ENCODE measurements at places on chromosomes 1 and 21.

DNA sequence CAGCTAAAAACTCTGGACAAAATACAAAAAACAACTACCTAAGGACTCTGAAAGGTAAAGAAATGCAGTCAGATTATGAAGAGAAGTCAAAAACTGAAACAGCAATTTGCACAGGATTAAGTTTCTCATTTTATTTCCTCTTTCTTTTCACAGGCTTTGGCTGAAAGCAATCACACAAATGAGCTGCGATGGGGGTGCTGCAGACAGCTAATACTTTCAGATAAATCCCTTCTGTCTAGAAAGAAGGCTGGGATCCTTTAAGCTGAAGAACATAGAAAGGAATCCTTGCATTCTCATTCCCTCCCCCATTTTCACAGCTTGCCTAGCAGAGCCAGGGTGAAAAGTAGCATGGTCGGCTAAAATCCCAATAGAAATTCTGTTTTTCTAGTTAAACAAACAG is 32.0 kb upstream of the PRDX6 start:
- DNase-seq: no peak

DNA sequence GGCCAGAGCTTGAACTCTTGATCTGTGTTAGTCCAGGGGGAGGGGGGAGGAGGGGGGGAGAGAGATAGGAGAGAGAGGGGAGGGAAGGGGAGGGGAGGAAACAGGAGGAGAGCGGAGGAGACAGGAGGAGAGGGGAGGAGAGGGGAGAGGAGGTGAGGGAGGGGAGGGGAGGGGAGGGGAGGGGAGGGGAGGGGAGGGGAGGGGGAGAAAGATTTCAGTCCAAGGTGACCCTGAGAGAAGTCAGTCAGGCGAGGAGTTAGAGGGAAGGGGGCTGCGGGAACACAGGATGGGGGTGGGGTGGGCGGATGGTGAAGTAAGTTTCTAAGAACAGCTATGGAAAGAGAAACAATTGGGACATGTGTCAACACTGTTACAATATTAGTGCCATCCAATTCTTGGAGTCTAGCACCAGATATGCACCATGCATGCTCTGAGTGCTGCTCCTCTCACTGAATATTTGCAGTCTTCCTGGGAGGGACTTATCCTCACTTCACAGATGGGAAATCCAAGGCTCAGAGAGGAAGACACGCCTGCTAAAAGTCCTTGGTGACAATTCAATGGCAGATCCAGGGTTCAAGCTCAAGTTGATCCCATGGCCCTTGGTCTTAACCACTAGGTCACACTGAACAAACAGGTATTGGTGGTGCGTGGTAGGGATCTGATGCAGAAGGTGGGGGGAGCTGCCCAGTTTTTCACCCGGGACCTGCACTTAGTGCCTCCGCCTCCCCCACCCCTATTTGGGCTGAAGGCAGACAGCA is 42.5 kb upstream of the ECE1 start:
- no peak for DNase-seq

GRCh38 chr1:28035420-28035819 is 53.0 kb downstream of the EYA3 start:
- no peak for DNase-seq

DNA sequence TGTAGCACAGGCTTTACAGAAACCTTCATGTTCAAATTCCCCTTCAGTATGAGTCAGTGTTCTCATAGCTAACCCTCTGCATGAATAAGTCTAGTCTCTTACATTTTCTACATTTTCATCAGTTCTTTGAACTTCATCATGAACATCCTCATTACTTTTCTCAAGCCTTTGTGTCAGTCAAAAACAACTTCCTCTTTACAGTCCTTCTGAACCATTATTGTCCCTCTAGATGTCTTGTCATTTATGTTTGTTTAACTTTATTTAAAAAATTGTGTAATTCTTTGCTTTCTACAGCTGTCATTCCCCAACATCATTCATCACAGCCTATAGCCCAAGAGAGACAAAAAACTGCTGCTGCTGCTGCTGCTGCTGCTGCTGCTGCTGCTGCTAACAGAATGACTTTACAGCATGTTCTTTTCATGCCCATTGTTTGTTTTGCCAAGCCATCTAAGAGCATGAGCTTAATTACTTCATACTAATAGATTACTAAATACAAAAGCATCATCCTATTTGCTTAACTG is 133.1 kb downstream of the LRRC40 start:
- no peak for DNase-seq

DNA sequence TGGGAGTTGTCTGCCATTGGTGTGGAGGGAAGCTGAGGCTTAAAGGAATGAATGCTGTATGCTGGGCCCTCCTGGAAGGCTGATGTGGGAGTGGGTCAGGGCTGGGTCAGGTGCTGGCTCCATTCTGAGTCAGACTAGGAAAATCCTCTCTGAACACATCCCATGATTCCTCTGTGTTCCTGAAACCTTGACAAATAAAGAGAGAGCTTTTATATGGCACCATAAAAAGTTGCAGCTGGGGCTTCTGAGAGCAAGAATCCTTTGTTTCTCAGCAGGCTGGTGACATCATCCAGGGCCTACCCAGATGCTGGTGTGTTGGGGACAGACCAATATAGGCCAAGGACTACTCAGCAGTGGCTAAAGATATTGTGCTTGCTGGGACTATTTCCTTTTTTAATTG is 27.8 kb upstream of the NFASC start:
- no peak for DNase-seq

DNA sequence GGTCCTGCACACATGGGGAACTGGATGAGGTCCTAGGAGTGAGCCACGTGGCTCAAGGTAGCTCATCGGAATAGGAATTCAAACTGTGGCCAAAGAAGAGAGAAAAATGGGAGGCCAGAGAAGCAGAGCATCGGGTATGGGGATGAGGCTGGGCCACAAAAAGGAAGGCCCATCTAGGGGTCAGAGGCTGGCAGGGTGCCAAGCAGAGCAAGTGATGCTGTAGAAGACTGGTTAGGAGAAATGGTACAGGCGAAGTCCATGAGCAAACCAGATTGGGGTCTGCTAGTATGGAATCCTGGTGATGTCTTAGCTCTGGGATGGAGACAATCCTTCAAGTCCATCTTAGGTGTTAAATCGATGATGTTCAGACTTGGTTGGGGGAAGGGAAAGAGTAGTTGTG is 68.0 kb downstream of the TEX35 start:
- DNase-seq: no peak

GRCh38 chr1:17925290-17926237 is 170.4 kb downstream of the ACTL8 start:
- DNase-seq: no peak

GRCh38 chr1:41573785-41574713 is 89.6 kb upstream of the EDN2 start:
- peak; percentile 50 for DNase-seq

DNA sequence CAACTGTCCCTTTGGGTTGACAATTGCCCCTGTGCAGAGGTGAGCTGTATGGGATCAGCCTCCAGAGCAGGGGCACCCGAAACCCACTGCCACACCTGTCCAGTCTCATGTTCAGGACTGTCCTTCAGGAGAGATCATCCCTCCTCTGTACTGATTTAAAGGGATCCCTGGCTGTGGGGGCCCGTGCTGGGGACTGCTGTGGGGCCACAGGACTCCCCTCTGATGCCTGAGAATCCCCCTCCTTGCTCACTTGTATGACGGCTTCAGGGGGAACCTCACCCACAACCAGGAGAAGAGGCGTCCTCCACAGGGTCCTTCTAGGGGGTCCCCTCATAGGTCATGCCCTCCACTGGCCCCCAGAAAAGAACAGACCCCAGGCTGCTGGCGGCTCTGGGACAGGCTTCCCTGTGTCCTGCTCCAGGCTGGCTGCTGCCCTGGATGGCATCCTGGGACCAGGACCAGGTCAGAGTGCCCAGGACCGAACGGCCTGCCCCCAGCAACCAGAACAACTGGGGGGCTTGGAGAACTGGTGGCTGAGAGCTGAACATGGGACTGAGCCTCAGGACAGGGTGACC is 77.5 kb upstream of the ACTRT2 start:
- DNase-seq: no peak

- DNase-seq: no peak
Measured at GRCh38 chr1:210438928-210439841, 110.5 kb downstream of the HHAT start.

GRCh38 chr1:219555031-219555692 is 57.7 kb downstream of the ZC3H11B start:
- no peak for DNase-seq

DNA sequence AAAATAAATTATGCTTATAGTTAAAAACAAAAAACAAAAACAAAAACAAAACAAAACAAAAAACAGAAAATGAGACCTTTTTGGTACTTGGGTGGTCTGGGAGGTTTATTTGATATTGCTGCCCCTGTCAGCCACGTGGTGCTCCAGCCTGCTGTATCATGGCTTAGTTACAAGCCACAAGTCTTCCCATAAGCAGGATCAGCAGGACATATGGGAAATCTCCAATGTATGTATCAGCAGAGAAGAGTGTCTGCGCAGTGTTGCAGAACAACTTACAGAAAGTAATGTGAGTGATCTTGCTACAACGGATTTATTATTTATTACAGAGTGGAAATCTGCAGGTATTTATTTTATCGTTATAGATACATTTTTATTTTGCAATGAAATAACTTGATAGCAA is 423.0 kb upstream of the TMPRSS15 start:
- DNase-seq: no peak

- no peak for DNase-seq
Measured at GRCh38 chr1:55773211-55773940, 558.2 kb upstream of the USP24 start.

DNA sequence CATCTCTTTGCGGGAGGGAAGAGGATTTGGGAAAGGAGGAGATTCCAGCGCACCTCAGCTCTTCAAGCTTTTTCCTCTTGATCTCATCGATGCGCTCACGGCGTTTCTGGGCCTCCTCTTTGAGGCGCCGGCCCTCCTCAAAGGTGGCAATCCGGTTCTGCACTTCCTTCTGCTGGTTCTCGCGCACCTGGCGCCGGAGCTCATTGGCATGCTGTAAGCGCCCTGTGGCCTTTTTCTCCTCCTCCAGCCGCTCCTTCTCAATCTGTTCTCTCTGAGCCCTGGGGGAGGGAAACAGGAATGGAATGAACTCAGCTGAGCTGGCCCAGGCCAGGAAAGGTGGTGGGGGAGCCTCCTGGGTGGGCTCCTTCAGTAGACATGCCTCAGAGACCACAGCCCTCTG is 10.4 kb upstream of the VSIG8 start:
- no peak for DNase-seq

GRCh38 chr1:18365099-18365705 is 115.5 kb upstream of the KLHDC7A start:
- DNase-seq: no peak

- no peak for DNase-seq
Measured at GRCh38 chr1:232524056-232524455, 105.9 kb downstream of the SIPA1L2 start.

- DNase-seq: no peak
Measured at GRCh38 chr1:240000634-240001033, 91.0 kb upstream of the FMN2 start.

DNA sequence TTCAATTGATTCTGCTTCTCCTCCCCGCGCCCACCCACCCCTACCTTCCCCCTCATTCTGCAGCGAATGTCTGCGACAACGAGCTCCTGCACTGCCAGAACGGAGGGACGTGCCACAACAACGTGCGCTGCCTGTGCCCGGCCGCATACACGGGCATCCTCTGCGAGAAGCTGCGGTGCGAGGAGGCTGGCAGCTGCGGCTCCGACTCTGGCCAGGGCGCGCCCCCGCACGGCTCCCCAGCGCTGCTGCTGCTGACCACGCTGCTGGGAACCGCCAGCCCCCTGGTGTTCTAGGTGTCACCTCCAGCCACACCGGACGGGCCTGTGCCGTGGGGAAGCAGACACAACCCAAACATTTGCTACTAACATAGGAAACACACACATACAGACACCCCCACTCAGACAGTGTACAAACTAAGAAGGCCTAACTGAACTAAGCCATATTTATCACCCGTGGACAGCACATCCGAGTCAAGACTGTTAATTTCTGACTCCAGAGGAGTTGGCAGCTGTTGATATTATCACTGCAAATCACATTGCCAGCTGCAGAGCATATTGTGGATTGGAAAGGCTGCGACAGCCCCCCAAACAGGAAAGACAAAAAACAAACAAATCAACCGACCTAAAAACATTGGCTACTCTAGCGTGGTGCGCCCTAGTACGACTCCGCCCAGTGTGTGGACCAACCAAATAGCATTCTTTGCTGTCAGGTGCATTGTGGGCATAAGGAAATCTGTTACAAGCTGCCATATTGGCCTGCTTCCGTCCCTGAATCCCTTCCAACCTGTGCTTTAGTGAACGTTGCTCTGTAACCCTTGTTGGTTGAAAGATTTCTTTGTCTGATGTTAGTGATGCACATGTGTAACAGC is 339.9 kb downstream of the NTNG1 start:
- no peak for DNase-seq

DNA sequence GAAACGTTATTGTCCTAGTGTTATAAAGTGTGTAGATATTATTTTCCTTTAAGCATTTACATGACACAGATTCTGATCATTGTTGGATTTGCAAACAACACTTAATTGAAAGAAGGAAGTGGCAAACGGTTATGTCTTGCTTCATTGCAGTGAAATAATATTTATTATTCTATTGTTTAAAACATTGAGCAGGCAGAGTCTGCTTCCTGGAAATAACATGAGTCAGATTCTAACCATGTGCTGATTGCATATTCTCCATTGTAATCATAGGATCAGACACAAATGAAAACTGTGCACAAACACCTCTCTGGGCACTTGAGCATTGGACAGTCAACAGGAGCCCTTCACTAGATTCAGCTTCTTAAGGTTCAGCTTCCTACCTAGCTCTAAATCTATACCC is 46.8 kb upstream of the USP25 start:
- no peak for DNase-seq

- no peak for DNase-seq
Measured at GRCh38 chr1:179036844-179037465, 11.3 kb downstream of the FAM20B start.

GRCh38 chr1:48230236-48230635 is 7.7 kb downstream of the SLC5A9 start:
- DNase-seq: no peak

- no peak for DNase-seq
Measured at GRCh38 chr1:218983848-218984247, 189.8 kb upstream of the LYPLAL1 start.

- no peak for DNase-seq
Measured at GRCh38 chr1:8091691-8092090, 65.6 kb upstream of the ERRFI1 start.

GRCh38 chr1:228006034-228006785 is 588 bp upstream of the WNT3A start:
- DNase-seq: no peak

DNA sequence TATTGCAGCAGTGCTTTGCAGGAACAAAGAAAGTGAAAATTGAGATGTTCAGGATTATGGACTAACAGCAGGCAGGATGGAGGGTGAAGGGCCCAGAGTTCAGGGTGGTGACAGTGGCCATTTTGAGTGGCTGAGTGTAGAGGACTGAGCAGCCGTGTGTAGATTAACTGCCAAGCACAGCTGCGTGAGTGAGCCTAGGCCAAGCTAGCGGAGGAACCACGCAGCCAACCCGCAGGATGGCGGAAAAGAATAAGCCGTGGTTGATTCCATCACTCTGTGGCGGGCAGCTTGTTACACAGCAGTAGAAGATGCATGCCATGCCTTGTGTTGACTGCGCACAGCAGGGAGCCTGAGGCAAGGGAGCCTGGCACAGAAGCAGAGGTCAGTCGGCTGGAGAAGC is 102.5 kb upstream of the KIF26B start:
- no peak for DNase-seq

GRCh38 chr1:53330819-53331218 is 2.9 kb upstream of the LRP8 start:
- no peak for DNase-seq

GRCh38 chr1:12157366-12158231 is 9.2 kb upstream of the TNFRSF1B start:
- DNase-seq: no peak

- DNase-seq: no peak
Measured at GRCh38 chr1:58924821-58925220, 141.0 kb upstream of the JUN start.

GRCh38 chr1:240212556-240212955 is 120.9 kb downstream of the FMN2 start:
- DNase-seq: no peak
